Thymus (tissue), 14 donors: ENCODE measurements at places on chromosomes 12 and 14. TPM values are rescaled to one million over a fixed set of nuclear protein-coding genes. Genes with fewer than 3 reads are reported as not detected.
A peak's percentile ranks its signal among the peaks of the same experiment; 100 is the strongest.

Gene DNAJC22
- 0.27 TPM for polyA plus RNA-seq

Gene BICDL1
- 67.6 TPM for polyA plus RNA-seq

Gene CLEC6A
- polyA plus RNA-seq, result 0.02 TPM

Gene TRHDE
- polyA plus RNA-seq, result 0.18 TPM

Gene LMO3
- polyA plus RNA-seq, result 61.9 TPM

Gene DCN
- polyA plus RNA-seq, result 215 TPM

DNA sequence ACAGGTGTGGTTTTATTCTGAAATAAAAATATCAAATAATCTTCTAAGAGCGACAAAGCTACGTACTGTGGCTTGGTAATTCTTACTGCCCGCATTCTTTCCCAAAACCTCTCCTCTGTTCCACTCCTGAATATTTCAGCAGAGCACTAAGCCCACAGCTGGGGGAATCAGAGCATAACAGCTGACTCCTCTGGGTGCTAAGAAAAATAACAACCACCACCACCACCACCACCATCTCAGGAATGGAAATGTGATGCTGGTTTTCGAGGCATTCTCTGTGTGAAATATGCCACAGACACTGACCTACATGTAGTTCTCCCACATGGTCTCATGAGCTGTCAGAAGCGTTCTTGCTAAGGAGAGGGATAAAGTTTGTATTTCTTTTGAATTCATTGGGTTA lies 183.7 kb downstream of the BMP4 start:
- no peak for DNase-seq

- DNase-seq, result no peak
These were observed 57.9 kb downstream of the ANO6 start for GRCh38 chr12:45273717-45274271.

- no peak for DNase-seq
These were observed 18.2 kb downstream of the RDH12 start for GRCh38 chr14:67719866-67720265.

DNA sequence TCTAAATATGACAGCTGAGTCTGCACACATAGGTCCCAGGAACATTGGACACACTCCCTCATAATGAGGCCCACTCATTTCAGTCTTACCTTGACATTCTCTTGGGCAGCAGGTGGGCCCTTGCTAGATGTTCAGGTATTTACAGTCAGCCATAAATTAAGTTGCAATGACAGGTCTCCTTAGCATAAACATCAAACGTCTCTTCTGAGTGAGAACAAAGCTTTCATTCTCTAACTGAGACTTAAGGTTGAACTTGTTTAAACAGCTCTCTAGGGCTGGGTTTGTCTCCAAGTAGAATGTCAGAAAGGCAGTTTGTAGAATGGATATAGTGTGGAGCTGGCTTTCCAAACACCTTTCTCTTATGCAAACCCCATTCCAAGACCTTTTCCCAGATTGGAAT lies 10.3 kb downstream of the ACVR1B start:
- peak; percentile 74 for DNase-seq
